WTC11 (cell line): ENCODE measurements at places on chromosomes 4 and X.
A peak's percentile ranks its signal among the peaks of the same experiment; 100 is the strongest.

GRCh38 chr4:168639914-168640313 is 143.1 kb downstream of the PALLD start:
- no peak for DNase-seq

DNA sequence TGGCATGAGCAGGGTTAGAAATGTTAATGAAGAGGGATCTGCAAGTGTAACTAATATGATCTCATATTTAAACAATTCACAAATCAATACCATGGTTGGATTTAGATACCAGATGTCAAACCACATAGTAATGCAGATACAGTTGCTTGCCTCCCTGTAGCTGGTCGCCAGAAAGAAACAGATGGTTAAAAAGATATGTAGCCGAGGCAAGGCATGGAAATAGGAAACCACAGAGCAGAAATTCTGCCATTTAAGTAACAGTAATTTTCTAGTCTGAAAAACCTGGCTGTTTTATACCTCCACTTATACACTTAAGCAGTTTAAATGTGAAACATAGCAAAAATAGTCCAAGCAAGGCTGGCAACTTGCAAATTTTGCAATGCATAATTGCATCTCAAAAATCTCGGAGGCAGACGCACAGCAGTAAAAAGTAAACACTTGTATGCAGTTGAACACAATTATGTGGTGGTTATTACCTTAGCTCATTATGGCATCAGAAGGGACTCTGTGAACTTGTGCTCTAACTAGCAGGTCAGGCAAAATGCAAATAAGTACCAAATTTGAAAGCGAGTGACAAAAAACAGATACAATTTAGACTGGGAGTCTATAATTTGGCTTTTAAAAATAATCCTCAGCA is 126.8 kb downstream of the NAA11 start:
- DNase-seq: no peak

GRCh38 chr4:98232202-98232601 is 29.0 kb upstream of the RAP1GDS1 start:
- no peak for DNase-seq

- no peak for DNase-seq
Observed at GRCh38 chr4:5638316-5638715, 70.0 kb downstream of the EVC2 start.

- DNase-seq: no peak
Observed at GRCh38 chrX:100413229-100413628, 3.2 kb upstream of the PCDH19 start.

DNA sequence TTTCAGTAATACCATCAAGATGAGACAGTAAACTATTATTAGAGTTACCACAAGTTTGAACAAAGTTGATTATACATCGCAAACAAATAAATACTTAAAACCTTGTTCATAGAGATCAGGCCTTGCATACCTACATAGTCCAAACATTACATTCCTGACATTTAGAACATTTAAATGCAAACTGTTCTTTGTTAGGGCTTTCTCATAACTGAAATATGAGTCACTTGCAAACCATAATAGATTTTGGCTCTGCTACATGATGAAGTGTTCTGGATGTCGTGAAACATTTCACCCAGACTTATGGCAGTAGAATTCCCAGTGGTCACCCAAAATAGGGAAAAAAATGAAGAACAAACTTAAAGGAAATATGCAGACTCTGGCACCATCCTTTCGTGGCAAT is 75.0 kb downstream of the FAT4 start:
- DNase-seq: no peak

DNA sequence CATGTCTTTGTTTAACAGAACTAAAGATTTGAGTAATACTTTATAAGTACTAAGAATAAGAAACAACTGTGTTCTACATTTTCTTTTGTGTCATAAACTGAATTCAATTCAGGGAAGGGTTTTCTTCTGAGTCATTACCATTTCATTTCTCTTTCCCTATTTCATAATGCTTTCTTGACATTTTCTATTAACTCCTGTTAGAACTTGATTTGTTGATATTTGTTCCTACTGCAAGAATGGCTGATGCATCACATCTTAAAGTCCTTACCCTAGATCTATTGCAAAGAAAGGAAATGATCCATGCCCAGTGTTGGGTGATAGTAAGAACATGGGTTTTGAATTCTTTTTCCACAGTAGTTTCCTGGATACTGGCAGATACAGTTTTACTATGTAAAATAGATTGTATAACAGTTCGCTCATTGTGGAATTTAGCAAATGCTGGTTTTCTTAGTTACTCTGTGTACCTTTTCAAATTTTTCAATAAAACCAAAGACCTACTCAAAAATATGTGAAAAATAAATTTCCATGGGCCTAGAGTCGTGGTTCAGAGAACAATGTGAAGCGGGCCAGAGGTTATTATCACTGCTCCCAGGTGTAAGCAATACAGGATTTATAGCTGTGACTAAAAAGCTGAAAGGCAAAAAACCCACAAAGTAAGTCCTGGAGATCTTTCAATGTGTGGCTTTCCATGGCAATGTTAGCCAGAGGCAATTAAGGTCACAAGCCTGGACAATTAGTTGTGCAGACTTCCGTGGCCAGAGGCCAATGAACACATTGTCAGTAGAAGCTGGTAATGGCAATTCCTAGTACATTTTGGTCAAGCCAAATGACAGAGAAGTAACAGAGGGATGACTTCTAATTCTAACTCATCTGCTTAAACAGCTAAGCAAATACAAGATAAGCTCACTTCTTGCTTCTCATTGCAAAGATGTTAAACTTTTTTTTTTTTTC is 127.3 kb upstream of the FAT4 start:
- no peak for DNase-seq

GRCh38 chr4:98739751-98740150 is 81.3 kb upstream of the TSPAN5 start:
- DNase-seq: no peak

DNA sequence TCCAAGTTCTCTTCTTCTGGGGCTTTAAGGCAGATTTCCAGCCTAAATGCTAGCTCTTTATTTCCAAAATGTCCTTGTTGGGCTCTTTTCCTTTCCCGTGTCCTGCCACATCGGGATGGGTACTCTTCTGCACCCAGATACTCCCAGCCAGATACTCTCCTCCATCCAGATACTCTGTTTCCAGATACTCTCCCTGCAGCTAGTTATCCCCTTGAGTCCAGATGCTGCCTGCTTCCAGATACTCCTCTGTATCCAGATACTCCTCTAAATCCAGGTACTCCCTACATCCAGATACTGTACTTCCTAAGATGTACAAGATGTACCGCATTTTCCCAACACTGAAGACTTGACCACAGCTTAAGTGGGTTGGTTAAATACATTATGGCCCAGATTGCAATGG is 10.5 kb upstream of the XG start:
- no peak for DNase-seq

DNA sequence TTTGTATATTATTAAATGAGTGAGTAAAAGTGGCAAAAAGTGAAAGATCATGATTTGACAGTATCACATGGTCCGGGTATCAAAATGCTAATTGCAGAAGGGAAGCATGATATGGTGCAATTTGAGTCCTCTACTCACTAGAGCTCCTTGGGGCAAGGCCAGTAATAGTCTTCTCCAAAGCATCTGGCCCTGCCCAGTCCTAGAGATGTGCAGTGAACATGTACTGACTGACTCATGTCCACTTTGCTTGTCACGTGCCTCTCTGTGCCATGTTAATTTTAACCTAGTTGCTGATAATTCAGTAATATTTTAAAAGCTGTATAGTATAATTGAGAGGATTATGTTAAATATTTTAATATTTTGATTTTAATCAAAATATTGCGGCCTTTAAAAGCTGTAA is 54.6 kb upstream of the TENM3 start:
- DNase-seq: no peak

DNA sequence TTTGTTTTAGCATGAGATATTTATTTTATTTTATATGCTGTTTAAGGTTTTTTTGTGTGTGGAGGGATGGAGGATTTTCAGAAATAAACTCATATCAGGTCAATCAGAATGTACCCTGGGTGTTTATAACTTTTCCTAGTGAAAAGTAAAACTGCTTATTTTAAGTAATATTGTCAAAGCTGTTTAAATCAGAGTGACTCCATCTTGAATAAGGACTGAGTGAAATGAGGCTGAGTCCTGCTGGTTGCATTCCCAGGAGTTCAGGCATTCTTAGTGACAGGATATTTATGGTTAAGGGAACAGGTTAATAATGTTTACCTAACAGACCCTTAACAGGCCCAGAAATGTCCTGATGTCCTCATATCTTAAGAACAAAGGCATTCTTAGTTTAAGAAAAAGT is 1160.9 kb upstream of the PCDH7 start:
- DNase-seq: no peak

- DNase-seq: no peak
Observed at GRCh38 chr4:56575820-56576429, 70.3 kb downstream of the ARL9 start.

DNA sequence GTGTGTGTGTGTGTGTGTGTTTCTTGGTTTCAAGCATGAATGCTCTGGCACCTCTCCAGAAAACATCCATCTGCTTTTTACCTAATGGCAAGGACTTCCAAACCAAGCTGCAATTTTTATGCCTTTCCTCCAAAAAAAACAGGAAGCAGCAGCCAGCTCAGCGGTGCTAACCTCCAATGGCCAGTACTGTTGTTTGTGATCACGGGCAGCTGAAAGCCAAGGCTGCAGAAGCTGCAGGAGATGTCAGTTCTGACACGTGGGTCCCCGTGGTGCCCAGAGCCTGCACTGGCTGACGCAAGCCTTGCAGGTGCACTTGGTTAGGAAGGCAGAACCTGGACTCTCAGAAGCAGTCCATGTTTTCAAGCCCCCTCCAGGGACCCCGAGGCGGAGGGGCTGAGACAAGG is 313.6 kb upstream of the DDX53 start:
- peak; percentile 9 for DNase-seq

DNA sequence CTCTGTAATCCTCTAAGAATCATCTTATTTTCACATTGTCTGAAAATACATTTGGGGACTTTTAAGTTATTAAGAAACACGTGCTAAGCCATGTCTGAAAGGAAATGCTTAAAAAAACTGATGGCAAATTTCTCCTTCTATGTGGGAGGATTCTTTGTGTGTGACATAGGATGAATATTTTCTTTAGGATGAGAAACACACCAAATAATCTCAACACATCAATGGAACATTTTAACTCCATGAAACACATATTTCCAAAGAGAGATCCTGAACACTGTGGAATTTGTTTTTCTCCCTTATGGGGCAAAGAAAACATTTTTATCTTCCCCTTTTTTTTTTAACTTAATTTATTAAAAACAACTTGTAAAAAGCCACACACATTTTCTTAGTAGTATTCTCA is 153.8 kb upstream of the ANKRD50 start:
- no peak for DNase-seq

- DNase-seq: no peak
Observed at GRCh38 chr4:25969374-25970155, 55.5 kb downstream of the SMIM20 start.

GRCh38 chr4:118941149-118941548 is 52.5 kb downstream of the SYNPO2 start:
- no peak for DNase-seq

- DNase-seq: no peak
Observed at GRCh38 chr4:16196482-16197393, 29.5 kb downstream of the TAPT1 start.

DNA sequence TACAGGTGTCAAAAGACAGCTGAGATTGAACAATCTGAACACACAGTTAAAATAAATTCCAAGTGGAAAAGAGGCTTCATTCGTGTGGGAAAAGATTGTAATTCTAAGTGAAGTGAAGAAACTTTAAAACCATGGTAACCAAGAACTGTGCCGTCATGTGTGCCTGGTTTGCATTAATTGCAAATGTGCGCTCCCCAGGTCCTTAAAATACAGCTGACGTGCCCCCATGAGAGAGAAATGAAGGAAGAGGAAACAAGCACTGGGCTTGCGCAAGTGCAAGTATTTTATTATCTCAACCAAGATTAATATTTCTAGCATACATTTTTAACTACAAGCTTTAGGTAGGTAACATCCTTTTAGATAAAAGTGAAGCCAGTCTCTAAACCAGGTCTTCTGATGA is 92.5 kb downstream of the PARM1 start:
- no peak for DNase-seq

DNA sequence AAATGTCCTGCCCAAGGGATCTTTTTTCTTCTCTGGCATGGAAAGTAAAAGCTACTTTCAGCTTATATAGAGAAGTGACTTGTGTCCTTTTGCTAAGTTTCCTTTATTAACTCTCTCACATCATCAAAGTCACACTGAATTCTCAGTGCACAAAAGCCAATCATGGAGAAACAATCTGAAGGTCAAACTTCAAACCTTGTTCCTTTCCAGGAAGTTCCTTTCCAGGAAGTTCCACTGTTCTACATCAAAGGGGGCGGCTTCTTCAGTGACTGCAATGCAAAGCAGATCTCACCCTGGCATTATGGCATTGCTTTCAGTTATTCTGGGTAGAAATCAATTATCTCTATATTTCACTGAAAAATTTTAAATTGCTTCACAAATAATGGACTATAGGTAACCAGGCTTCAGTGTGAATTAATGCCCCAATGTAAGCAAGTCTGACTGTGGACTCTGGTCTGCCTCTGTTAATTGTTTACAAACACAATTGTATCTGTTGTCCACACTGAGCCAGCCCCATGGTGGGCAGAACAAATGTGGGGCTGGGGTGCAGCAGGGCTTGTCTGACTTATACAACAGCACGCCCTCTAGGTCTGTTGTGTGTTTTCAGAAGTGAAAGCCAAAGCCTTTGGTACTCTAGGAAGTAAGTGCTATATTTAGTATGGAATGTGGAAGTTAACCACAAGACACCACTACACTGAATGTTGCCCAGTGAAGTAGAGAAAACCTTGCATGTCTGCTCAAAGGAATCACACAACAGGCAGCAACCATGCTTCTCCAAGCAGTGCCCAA is 98.8 kb downstream of the CDS1 start:
- DNase-seq: no peak

GRCh38 chr4:174828845-174829701 is at the start of gene GLRA3:
GLRA3 (minus strand) TSS chr4:174829247; CDS start chr4:174828811, 436 bp downstream.
- peak; percentile 99 for DNase-seq

GRCh38 chr4:9999956-10000561 is 21.2 kb downstream of the SLC2A9 start:
- no peak for DNase-seq

GRCh38 chr4:139985401-139985800 is 168.6 kb downstream of the MAML3 start:
- DNase-seq: no peak

- DNase-seq: no peak
Observed at GRCh38 chr4:26356081-26356501, 35.3 kb downstream of the RBPJ start.

- no peak for DNase-seq
Observed at GRCh38 chr4:108466936-108467902, 153.2 kb upstream of the RPL34 start.

GRCh38 chr4:40378619-40379018 is 43.5 kb downstream of the CHRNA9 start:
- no peak for DNase-seq

GRCh38 chrX:10974920-10975319 is 136.2 kb upstream of the HCCS start:
- no peak for DNase-seq

- no peak for DNase-seq
Observed at GRCh38 chrX:104137496-104137895, 19.3 kb downstream of the SLC25A53 start.

DNA sequence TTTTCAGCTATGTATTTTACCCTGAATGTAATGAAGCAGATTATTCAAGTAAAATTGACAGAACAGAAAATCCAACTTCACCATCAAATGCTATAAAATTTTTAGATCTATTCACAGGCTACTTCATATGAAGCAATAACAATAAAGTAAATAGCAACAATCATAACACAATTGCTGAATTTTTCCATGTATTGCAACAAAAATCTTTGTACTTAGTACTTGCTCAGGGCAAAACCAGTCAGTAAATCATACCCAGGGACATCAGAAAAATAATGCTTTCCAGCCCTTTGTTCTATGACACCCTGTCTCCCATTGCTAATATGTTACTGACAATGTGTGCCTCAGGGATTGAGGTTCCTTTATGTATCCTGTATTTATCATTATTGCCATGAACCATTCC is 15.5 kb downstream of the TNIP3 start:
- DNase-seq: no peak
